Activated naive CD8-positive, alpha-beta T cell treated with anti-CD3 and anti-CD28 coated beads for 36 hours (primary cell): ENCODE measurements at places on chromosomes 5 and 9. TPM values are rescaled to one million over a fixed set of nuclear protein-coding genes. Genes with fewer than 3 reads are reported as not detected.

- DNase-seq, result no peak
Observed at GRCh38 chr5:143355710-143356109, 47.8 kb downstream of the NR3C1 start.

SH3TC2 gene
- total RNA-seq, result not detected

ECM2 gene
- not detected for total RNA-seq

- DNase-seq, result no peak
Observed at GRCh38 chr9:133855802-133856521, 117.8 kb upstream of the SARDH start.

SHB gene
- 1.2 TPM for total RNA-seq

DNA sequence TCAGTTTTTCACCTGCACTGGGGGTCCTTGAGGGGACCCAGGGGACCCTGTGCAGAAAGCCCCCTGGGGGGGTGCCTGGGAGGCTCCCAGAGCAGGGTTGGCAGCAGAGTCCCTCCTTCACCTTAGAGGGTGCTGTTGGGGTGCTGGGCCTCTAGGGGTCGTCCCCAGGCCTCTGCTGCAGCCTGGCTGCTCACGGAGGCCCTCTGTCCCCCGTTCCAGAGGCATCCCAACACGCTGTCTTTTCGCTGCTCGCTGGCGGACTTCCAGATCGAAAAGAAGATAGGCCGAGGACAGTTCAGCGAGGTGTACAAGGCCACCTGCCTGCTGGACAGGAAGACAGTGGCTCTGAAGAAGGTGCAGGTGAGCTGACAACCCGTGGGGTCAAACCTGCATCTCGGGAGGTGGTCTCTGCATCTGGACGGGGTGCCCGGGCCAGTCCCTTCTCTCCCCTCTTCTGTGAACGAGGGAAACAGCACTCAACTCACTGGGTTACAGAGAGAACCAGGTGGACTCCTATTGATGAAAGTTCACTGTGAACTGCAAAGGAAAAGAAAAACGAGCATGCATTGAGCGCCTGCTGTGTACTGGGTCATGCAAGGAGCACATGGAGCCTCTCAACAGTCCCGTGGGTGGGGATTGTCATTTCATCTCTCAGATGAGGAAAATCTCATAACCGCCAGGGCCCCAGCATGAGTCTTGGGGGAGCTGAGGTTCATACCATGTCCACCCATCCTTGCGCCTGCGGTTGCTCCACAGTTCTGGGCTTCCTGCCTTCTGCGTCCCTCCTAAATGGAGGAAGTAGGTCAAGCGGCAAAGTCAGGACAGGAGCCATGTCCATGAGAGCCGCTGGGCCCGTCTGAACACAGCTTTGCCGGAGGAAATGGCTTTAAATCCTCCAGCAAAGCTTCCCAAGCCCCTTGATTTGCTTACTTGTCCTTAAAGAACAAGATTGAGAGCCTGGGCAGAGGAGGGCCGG, 54.8 kb downstream of the NEK6 start:
- no peak for DNase-seq

DNA sequence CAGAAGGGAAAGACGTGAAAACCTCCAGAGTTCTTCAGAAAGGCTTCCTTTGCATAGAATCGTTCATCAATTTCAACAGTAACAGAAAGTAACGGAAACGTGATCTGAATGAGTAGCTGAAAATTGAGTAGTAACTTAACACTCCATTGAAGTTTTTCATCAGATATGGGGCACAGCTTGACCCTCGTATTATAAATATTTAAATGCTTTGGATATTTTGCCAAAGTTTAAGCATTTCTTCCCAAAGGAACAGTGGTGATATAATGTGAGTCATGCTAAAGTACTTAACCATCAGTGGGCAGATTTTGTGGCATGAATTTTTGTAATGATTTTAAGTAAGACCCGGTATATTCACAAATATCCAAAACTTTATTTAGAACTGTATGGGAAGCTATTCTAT, 67.4 kb upstream of the ADAMTS19 start:
- DNase-seq, result no peak

DNA sequence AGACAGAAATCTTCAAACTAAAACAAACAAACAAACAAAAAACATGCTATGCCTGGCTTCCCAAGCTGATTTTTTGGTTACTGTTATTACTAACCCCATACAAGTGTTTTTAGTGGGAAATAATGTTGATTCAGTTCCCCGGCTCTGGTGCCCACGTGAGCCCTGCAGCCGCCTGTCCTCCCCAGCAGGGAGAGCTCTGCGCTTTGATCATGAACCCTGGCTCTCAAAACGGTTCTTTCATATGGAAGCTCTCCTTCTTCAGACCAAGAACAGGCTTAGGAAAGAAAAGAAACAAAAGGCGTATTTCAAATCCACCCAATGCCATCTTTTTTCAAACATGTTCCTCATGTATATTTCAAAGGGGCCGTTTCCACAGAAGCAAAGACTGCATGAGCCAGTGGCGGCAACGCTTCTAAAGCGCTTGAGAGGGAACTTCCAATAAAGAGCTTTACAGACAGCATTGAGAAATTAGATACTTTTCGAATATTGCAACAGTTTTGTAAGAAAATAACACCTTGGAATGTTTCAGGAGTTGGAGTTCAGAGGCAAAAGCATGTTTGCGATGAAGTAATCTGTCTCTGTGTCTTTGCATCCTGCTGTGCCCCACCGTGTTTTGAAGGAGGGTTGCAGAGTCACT, 74.8 kb downstream of the ICE1 start:
- DNase-seq, result peak; percentile 12

DNA sequence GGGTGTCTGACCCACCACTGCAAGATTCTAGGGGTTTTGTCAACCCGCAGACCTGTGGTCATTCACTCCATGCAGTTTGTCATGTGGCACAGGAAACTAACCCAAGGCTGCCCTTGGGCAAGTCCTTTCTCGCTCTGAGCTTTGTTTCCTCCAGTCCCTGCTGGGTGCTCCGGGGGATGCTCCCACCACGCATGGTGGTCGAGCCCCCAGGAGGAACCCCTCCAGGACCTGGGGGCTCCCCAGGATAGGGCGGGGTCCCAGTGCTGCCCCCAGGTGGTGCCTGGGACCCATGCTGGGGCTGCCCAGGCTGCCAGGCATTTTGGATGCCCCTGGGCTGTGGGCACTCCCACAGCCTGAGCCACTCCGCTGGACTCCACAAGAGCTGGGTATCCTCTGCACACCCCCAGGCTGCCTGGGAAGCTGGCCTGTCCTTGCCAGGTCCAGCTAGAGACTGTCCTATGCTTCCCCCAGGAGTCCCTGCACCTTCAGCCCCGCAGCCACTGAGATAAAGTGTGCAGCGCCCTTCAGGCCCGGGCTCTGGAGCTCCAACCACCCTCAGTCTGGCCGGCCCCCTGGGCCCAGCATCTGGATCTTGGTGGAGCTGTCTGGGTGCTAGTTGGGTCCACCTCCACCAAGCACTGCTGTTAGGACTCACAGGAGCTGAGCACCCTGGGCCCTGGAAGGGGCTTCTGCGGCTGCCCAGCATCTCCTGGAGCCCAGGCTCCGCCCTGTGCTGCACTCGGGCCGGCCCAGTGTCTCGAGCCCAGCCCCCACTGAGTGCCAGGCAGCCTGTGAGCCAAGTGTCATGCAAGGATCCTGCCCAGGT, 104.3 kb downstream of the PHF2 start:
- no peak for DNase-seq

- DNase-seq, result no peak
Observed at GRCh38 chr5:85148701-85149100, 764.0 kb upstream of the EDIL3 start.

TMEM171 gene
- total RNA-seq, result not detected

PARP8 gene
- 43.6 TPM for total RNA-seq

REXO4 gene
- total RNA-seq, result 47.7 TPM

- no peak for DNase-seq
Observed at GRCh38 chr9:91795598-91796241, 154.3 kb downstream of the ROR2 start.

- DNase-seq, result no peak
Observed at GRCh38 chr5:148542812-148543211, 111.5 kb downstream of the HTR4 start.

GRCh38 chr9:105069696-105070095, 141.7 kb upstream of the ABCA1 start:
- no peak for DNase-seq

- no peak for DNase-seq
Observed at GRCh38 chr5:179805070-179805528, 1.6 kb downstream of the MGAT4B start.

CBY3 gene
- total RNA-seq, result 1.1 TPM

- DNase-seq, result no peak
Observed at GRCh38 chr9:127005770-127006314, 91.3 kb downstream of the RALGPS1 start.

GRCh38 chr5:62312036-62312435, 6.0 kb downstream of the KIF2A start:
- DNase-seq, result no peak

DNA sequence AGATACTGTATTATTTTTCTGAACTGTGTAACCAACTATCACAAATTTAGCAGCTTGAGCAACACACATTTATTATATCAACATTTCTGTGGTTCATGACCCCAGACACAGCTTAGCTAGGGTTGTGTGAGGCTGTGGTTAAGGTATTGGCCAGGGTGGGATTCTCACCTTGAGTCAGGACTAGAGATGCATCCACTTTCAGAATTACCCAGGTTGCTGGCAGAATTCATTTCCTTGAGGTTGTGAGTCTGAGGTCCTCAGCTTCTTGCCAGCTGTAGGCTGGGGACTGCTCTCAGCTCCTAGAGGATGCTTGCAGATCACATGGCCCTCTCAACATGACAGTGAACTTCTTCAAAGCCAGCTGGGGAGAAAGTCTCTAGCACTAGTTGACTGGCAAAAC, 122.5 kb upstream of the RASGRF2 start:
- DNase-seq, result peak; percentile 62

- DNase-seq, result no peak
Observed at GRCh38 chr5:175803736-175804454, 67.5 kb upstream of the CPLX2 start.

- no peak for DNase-seq
Observed at GRCh38 chr9:5352637-5353248, 13.1 kb upstream of the RLN1 start.

GRCh38 chr5:133519191-133519590, 93.2 kb downstream of the FSTL4 start:
- DNase-seq, result no peak

- DNase-seq, result no peak
Observed at GRCh38 chr9:100150214-100150613, 51.2 kb downstream of the INVS start.

- DNase-seq, result no peak
Observed at GRCh38 chr9:134620751-134621557, 20.6 kb upstream of the COL5A1 start.

TRIM23 gene
- 6.8 TPM for total RNA-seq

DNA sequence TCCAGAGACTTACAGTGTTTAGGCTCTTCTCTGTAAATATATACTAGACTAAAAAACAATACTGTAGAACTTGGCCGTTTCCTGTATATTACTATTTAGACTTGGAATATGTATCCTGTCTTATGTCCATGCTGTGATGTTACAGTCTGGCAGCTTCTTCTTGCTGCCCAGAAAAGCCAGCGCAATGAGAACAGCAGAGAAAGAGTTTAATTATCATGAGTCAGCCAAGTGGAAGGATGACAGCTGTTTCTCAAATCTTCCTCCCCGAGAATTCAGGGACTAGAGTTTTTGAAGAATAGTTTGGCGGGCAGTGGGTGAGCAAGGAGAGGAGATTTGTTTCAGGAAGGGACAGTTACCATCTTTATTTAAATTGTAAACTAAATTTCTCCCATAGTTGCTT, 37.5 kb downstream of the NAA35 start:
- no peak for DNase-seq

NLN gene
- total RNA-seq, result 48.5 TPM
